ENCODE measurements at places on chromosomes 1 and 21. TPM values are rescaled to one million over a fixed set of nuclear protein-coding genes. Genes with fewer than 3 reads are reported as not detected.

ZBTB7B gene
- 11.5 TPM for polyA plus RNA-seq

RIPK4 gene
- polyA plus RNA-seq: 18.7 TPM

DIRAS3 gene
- polyA plus RNA-seq: 1.8 TPM

LIN28A gene
- polyA plus RNA-seq: 0.06 TPM

CLDN17 gene
- polyA plus RNA-seq: not detected

SLC5A9 gene
- polyA plus RNA-seq: 15.6 TPM

FAM72D gene
- 3.6 TPM for polyA plus RNA-seq

THBS3 gene
- 29.3 TPM for polyA plus RNA-seq

ACP6 gene
- polyA plus RNA-seq: 30.3 TPM

- DNase-seq: no peak
These were observed 1.3 kb downstream of the INAVA start for GRCh38 chr1:200895801-200896530.

DNA sequence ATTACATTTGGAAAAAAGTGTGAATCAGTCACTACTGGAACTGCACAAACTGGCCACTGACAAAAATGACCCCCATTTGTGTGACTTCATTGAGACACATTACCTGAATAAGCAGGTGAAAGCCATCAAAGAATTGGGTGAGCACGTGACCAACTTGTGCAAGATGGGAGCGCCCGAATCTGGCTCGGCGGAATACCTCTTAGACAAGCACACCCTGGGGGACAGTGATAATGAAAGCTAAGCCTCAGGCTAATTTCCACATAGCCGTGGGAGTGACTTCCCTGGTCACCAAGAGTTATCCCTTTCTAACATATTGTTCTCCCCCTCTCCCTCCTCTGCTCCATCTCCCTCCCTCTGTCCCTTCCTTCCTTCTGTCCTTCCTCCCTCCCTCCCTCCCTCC, 47.7 kb upstream of the RHOU start:
- DNase-seq: no peak

DNA sequence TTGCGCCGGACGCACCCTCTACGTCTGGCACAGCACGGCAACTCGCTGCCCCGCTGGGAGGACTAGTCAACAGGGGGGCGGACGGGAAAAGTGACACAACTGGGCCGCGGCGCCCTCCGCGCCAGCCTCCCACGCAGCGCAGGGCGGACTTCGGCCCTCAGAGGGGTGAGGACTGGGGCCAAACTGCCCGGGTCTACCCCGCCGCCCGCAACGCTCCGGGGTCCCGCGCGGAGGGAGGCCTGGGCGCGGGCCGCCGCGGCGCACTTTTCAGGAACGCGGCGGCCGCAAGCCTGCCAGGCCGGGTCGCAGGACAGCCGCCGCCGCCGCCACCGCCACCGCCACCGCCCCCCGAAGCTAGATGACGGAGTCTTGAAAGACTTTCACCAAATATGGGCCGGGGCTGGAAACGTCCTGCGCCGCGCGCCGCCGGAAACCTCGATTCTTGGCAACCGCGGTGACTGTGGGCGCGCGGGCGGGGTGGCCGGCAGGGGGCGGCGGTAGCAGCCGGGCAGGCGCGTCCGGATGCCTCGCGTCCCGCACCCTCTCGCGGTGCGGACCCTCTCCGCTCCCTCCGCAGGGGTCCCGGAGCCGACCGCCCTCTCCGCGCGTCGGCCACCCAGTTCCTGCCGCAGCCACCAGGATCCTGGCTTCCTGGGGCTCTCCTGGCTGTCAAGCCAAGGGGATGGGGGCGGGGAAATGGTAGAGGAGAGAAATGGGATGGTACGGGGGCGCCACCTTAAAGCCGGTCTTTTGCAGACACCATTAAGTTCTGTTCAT, 3.7 kb upstream of the CCN1 start:
- peak; percentile 65 for DNase-seq

DNA sequence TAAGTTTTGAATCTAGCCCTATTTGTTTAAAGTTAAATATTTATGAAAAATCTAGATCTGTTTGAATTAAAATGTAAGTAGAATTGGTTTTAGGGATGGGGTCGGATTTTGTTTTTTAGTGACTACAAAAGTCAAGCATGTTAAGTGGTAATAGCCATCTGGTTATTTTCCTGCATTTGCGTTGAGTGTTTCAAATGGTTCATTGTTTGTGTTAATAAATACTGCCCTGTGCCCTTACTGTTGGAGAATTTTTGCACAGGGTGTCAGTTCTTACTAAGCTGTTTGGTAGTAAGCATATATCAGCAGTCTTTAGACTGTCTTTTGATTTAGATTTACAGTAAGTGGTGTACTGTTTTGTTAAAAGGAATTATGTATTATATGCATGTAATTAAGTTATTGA, 46.1 kb upstream of the TARS2 start:
- no peak for DNase-seq

GRCh38 chr1:10065344-10065685, 32.6 kb downstream of the UBE4B start:
- no peak for DNase-seq

DNA sequence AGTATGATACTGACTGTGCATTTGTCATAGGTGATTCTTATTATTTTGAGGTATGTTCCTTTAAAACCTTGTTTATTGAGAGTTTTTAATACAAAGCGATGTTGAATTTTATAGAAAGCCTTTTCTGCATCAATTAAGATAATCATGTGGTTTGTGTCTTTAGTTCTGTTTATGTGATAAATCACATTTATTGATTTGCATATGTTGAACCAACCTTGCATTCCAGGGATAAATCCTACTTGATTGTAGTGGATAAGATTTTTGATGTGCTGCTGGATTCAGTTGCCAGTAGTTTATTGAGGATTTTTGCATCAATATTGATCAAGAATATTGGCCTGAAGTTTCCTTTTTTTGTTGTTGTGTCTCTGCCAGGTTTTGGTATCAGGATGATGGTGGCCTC, 158.0 kb downstream of the CENPF start:
- DNase-seq: no peak

GRCh38 chr1:175413367-175413766, 220.8 kb upstream of the KIAA0040 start:
- DNase-seq: no peak

DNA sequence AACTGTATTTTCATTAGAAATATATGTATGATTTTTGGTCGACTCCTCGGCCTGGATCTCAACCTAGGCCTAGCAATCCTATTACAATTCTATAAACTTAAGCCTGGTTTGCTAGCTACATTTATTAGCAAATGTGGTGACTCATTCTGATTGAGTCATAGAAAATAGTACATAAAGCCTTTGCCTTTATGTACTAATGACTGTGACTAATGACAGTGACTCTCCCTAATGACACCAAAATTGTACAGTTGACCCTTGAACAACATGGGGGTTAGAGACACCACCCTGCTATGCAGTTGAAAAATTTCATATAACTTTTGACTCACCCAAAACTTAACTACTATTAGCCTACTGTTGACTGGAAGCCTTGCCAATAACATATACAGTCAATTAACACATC, 78.9 kb downstream of the CLEC20A start:
- no peak for DNase-seq

GRCh38 chr1:224932607-224933249, 3.3 kb downstream of the DNAH14 start:
- DNase-seq: no peak

DNA sequence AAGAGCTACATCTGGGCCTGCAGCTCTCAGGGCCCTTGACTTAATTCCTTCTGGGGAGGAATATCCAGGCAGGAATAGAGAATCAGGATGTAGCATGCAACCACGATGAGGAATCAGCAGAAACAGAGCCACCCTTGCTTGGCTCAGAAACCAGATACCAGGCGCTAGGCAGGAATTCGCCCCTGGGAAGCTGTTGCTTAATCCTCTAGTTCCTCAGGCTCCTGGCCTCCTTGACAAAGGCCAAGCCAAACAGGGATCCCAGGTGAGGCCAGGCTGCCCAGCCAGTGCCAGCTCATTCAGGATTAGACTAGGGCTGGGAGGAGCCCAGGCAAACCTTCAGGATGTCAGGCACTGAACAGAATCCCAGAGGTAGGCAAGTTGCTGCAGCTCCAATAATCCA, 48.2 kb upstream of the IRF2BP2 start:
- DNase-seq: no peak

- no peak for DNase-seq
These were observed 435.3 kb upstream of the USP24 start for GRCh38 chr1:55650444-55650843.

- no peak for DNase-seq
These were observed 290.7 kb downstream of the TM2D1 start for GRCh38 chr1:61434276-61434675.

GRCh38 chr1:17957588-17958267, 149.9 kb upstream of the IGSF21 start:
- no peak for DNase-seq

DNA sequence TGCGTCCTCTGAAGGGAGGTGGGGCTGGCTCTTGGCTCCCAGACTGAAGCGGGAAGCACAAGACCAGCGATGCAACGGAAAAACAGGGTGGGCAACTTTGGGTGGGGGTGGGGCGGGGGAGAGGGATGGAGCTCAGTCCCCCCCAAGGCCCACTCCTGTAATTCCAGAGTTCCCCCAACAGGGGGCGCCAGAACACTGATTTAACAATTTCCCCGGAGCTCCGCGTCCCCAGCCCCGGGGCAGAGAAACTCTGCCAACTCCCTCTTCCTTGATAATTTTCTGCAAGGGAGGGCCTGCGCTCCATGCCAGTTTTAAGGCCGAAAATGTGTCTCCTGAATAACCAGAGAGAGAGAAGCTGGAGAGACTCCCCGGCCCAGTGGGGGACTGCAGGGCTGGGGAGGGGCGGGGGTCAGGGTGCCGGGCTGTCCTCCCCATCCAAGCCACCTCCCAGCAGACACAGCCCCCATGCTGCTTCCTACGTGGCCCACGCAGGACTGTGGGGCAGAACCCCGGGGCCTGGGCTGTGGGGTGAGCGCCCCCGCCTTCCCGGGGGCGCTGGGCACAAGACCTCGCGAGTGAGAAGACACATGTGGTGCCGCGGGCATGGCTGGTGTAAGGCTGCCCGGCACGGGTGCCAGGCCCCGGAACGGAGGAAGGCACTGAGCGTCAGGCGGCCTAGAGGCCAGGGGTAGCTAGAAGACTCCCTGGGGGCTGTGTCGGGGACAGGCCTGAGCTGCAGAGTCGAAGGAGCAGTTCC, 51.4 kb downstream of the KIF21B start:
- DNase-seq: no peak

DNA sequence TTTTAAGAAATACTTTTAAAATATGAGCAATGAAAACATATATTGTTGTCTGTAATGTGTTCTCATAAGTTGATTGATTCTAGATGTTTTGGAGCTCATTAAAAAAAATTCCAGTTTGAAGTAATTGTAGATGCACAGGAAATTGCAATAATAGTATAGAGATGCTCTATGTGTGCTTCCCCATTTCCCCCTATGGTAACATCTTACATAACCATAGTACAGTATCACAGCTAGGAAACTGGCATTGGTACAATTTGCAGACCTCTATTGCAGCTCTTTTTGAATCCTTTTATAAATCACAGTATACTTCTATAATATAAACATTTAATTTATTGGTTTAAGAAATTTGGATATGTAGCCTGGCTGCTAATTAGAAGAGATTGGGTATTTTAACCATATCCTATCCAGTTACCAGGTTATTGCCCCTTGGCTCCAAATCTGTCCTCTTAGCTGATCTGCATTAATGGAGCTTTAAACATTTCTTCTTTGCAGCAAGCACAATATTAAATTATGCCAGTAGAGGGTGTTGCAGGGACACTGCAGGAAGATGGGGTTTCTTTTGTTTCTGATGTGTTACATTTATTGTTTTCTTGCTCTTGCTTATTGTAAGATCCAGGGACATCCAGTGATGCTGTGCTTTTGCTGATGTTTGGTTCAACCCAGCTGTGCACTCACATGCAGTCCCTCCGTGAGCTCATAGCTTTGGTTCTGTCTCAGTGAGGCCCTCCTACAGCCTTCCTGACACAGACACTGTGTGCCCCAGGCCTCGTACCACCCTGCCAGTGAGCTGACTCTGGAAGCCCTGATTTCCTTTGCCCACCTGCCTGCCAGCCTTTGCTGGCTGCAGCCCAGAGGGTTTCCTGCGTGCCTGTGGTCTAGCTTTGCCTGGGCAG, 103.3 kb downstream of the RABGAP1L start:
- DNase-seq: peak; percentile 31

DNA sequence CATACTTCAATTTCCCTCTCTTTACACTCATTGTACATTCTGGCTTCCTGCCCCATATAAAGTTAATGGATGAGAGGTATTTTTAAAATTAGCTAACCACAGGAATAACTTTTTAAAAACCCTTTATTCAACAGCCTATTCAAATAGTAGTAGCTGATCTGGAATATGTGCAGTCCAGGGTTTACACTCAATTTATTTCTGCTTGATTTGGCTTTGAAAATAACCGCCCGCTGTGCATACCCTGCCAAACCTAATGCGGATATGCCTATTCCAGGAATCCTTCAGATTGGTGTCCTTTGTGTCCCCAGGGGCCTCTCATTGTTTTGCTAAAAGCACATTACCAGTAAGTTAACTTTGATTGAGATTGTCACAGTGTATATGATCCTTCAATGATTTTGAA, 1686.2 kb downstream of the PLA2G4A start:
- DNase-seq: no peak

DNA sequence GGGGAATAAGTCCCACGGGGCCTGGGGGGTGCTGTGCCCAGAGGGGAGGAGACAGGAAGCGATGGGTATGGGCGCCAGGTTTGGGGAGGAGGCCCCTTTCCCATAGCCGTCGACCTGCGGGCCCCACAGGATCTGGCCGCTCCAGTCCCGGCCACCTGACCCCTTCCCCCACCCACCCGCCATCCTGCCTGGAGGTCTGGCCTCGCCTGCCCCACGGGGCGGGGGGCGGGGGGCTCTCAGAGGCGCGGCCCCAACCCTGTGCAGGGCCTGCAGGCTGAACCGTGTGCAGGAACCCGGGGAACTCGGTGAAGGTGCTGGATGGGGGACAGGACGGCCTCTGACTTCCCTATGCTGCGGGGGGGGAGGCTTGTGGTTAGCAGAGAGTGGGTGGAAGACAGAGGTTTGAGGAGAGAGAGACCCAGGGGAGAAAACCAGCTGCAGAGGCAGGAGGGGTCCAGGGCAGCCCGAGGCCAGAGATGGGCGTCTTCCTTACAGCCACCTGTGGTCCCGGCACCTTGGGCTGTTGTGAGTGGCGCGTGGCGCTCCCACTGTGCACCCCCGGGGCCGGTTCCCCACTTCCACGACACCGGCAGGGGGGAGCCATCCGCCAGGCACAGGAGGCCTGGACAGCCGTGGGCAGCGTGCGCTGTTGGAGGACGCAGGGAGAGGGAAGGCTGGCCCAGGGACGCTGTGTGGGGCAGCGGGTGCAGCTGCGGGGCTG, 2.5 kb upstream of the TNFRSF18 start:
- DNase-seq: no peak

DNA sequence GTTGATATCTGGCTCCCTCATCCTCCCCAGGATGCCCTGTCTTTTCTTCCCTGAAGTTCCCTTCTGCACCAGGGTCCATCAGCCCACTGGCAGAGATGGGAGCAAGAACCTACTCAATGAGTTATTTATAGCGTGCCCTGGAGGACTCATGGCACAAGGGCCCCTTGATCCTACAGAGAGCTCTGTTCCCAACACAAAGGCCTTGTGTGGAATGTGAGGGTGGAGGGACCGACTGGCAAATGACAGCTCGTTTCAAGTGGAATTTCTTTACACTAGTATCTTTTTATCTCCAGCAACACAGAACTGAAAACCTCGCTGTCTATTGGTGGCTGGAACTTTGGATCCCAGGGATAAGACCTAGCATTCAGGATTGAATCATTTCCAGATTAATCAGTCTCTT, 22.4 kb downstream of the CHI3L2 start:
- no peak for DNase-seq

Measured in right renal cortex interstitium (tissue), 3 donors.